Inflammatory macrophage treated with lipopolysaccharide for 4 hours (primary cell): ENCODE measurements at places on chromosomes 6 and 20.

DNA sequence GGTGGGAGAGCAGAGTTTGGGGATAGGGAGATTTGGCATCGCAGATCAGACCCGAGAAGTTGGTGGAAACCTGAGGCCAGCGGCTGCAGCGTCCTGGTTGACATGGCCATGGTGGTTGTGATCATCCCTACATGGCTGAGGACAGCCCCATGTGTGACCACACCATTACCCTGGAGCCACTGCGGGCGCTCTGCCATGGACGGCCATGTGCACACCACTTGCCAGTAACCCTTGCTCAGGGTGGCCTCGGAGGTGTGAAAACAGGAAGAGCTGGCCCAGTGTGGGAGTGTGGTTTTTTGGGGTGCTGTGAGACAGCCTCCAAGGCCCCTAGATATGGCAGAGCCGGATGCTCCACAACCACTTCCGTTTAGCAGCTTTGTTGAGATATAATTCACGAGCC, 64.4 kb downstream of the TMEM242 start:
- no peak for DNase-seq

DNA sequence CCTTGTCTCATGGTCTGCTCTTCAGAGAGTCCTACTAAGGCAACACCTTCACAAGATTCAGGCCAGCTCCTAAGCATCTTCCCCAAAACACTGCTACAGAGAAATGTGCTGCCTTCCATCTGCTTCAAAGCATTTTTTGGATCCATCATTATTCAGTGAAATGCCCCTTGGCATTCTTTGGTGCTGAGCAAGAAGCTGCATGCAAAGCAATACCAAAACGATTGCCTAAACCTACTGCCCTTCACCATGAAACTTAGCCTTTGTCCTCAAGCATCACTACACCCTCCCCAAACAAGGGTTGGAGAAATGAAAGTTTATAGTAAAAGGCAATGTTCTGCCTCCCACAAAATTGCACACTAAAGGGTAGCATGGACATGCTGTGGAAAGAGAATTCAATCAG, 93.5 kb downstream of the SNAP25 start:
- no peak for DNase-seq

GRCh38 chr6:70657706-70658105, 10.0 kb upstream of the SMAP1 start:
- no peak for DNase-seq

GRCh38 chr20:50993876-50994275, 29.0 kb downstream of the KCNG1 start:
- DNase-seq = no peak

- no peak for DNase-seq
Measured at GRCh38 chr6:6892744-6893583, 214.8 kb upstream of the RREB1 start.

GRCh38 chr6:29968130-29968529, 25.8 kb downstream of the HLA-A start:
- no peak for DNase-seq

- DNase-seq = peak; percentile 89
Measured at GRCh38 chr6:12586721-12587480, 129.7 kb upstream of the PHACTR1 start.

GRCh38 chr20:58623579-58624473, 27.3 kb upstream of the STX16 start:
- DNase-seq = no peak

GRCh38 chr6:108714101-108714765, 134.0 kb upstream of the ARMC2 start:
- DNase-seq = no peak

- no peak for DNase-seq
Measured at GRCh38 chr6:88220493-88220892, 54.3 kb upstream of the CNR1 start.

DNA sequence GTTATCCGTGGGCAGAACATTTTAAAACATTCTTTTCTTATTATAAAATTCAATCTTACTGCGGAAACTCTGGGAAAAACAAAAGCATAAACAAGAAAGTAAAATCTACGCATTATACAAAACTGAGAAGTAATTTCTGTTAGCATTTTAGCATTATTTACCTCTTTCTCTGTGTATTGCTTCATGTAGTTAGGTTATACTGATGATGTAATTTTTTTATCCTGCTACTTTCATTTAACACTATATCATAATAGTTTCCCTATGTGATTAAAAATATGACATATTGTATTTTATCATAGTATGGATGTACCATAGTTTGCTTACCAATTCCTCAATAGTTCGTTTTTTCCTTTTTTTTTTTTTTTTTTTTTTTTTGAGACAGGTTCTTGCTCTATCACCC, 4.2 kb upstream of the GCNT2 start:
- DNase-seq = peak; percentile 45

GRCh38 chr6:108437821-108438220, 122.9 kb upstream of the FOXO3 start:
- no peak for DNase-seq

DNA sequence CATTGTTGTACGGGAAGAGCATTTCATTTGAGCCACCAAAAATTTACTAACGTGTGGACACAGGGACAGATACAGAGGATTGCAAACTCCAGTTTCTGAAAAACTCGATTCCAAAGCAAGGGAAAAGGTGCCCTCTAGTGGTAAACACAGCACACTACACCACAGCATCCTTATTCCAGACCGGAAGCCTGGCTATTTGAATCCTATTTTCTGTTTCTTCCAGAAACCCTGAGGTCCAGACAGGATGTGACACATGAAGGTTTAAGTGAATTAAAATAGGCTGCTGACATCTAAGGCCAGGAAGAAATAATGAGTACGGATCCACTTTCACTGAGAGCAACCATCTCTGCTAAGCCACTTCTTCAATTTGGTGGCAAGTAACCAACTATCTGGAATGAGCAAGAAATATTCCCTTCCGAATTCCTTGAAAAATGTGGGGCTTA, 31.8 kb upstream of the GMPR start:
- peak; percentile 67 for DNase-seq

DNA sequence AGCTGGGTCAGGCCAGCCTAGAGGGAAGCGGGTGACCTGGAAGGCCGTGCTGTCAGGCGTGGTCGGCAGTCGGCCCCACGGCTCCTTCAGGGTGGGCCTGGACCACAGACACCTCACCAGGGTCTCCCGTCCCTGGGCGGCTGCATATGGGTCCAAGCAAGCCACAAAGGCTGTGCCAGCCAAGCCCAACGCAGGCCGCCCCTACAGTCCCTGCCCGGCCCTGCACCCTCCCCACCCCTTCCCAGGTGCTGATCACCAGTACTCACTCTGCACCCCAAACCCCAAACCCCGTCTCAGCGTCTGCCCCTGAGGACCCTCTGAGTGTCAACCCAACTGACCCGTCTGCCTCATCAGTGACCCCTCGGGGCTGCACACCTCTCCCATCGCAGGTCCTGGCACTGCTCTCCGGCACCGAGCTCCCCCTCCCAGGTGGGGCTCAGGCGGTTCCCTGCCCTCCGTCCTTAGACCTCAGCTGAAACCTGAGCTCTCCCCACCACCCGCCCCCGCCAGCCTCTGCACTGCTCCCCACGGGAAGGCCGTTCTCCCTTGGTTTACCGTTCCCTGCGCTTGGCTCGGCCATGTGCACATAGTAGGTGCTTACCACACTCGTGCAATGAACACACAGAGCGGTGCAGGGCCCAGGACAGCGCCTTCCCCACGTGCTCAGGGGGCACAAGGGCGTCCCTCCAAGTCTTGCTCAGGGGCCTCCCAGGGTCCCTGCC, 1.5 kb upstream of the PPDPF start:
- DNase-seq = no peak

- DNase-seq = no peak
Measured at GRCh38 chr20:2922957-2923356, 49.7 kb downstream of the PTPRA start.

- no peak for DNase-seq
Measured at GRCh38 chr6:20061952-20062351, 150.3 kb downstream of the MBOAT1 start.

DNA sequence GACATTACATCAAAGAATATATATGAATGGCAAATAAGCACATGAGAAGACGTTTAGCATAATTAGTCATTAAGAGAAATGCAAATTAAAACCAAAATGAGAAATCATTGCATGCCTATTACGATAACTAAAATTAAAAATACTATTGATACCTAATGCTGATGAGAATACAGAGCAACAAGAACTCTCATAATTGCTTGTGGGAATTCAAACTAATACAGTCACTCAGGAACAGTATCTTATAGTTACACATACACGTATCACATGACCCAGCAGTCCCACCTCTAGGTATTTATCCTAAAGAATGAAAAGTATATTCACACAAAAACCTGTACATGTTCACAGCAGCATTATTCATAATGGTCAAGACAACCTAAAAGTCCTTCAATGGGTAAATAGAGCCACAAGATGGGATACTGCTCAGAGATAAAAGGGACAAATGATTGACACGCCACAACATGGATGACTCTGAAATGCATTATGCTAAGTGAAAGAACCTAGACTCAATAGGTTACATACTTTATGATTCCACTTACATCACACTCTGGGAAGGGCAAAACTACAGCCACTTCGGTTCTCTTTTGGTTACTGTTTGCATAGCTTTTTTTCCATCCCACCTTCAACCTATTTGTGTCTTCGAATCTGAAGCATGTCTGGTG, 16.4 kb downstream of the CPXM1 start:
- no peak for DNase-seq

DNA sequence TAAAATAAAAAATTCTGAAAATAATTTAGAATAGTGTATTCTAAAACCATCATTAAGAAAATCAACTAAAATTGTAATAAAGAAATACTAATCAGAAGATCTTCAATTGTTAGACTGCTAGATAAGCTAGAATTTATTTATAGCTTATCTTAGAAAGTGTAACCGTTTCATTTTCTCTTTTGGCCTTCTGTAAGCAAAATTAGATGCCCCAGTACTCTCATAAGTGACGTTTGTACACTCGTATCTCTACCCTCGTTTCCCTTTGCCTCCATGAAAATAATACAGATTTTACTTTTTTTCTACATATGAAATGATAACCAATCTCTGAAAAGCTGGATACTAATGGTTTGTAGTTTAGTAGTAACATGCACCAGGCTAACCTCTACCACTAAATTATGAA, 19.8 kb downstream of the DSE start:
- peak; percentile 62 for DNase-seq

- DNase-seq = no peak
Measured at GRCh38 chr6:35082733-35083403, 58.3 kb downstream of the TCP11 start.

- DNase-seq = no peak
Measured at GRCh38 chr20:6029538-6029937, 24.3 kb downstream of the LRRN4 start.

- no peak for DNase-seq
Measured at GRCh38 chr6:75085931-75086635, 119.8 kb downstream of the COL12A1 start.

GRCh38 chr6:79269877-79270276, 35.4 kb upstream of the HMGN3 start:
- no peak for DNase-seq

DNA sequence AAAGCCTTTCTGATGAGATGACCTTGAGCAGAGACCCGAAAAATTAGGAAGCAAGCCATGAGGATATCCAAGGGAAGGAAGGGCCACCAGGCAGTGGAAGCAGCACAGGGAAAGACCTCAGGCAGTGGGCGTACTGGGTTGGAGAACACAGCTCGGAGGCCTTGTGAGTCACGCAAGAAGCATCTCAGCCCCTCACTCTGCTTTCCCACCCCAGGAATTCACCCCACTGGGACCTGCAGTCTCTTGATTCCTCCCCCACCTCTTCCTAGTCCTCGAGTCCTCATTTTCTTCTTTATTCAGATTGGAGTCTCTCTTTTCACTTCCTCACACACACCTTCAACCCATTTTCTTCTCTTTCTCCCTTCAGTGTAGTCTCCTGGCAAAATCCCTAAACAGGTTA, 27.0 kb downstream of the RPRD1B start:
- DNase-seq = no peak

DNA sequence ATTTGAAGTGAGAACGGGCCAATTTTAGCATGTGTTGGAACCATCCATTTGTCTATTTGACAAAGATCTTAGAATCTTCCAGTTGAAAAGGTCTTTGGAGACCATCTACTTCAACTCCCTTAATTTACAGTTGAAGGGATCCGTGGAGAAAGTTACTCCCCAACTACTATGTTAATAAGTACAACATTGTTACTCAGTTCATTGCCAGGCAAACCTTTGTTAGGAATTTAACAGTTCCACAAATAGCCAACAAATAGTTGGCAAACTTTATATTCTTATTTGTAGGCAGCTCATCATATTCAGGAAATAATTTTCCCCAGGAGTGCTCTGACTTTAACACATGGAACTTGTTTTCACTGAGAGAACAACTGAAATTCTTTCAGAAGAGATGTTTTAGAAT, 81.0 kb upstream of the FLRT3 start:
- no peak for DNase-seq

- no peak for DNase-seq
Measured at GRCh38 chr6:144277605-144278227, 7.4 kb upstream of the UTRN start.

DNA sequence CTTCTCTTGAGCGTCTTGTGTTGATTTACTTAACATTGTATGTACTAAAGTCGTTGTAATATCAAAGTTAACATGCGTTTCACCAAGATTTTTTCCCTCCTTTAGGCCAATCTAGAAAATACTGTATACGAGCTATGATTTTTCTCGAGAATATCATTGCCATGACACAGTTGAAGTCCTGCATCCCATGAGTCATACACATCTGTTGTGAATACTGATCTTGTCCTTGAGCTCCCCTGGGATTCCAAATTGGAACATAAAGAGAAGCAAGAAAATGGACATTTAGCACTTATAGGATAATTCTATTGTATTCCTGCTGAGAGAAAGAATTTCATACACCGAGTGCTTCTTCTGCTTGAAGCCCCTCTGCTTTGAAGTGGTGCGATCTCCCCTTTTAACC, 109.6 kb downstream of the SLC35B3 start:
- no peak for DNase-seq

DNA sequence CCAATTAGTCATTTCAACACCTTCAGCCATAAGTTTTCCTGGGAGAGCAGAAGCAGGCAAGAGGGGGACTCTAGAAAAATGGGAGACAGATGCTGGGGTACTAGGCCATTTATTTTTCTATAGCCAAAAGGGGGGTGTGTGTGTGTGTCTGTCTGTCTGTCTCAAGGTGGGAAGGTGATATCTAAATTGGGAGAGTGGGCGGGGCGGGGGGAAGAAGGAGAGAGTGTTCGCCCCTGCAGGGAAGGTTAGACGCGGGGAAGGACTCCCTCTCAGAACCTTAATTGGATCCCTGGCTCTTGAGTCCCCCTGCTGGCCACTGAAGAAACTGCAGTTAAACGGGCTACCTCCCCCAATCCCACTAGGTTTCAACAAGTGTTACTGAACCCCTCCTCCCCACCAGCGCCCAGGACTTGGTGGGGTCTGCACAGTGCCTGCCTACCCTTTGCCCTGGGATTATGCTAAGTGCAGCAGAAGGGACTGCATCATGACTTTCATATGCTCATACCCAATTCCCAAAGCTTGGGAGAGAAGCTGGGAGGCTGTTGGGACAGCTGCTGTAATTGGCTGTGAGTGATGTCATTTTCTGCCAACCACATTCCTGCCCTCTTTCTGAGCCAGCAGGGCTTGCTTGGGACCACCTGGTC, 45.8 kb downstream of the FOXP4 start:
- peak; percentile 48 for DNase-seq

GRCh38 chr20:23459461-23460150, 6.9 kb upstream of the CST11 start:
- DNase-seq = peak; percentile 34

GRCh38 chr20:22815603-22816315, 219.4 kb upstream of the SSTR4 start:
- DNase-seq = no peak
